ENCODE measurements at places on chromosomes 12 and 14. TPM values are rescaled to one million over a fixed set of nuclear protein-coding genes. Genes with fewer than 3 reads are reported as not detected.

CIROP gene
- not detected for total RNA-seq

FERMT2 gene
- total RNA-seq: 17.3 TPM

TIMELESS gene
- total RNA-seq: 23.6 TPM

L2HGDH gene
- total RNA-seq: 8.4 TPM

CLEC4D gene
- not detected for total RNA-seq

TOMM20L gene
- total RNA-seq: not detected

METTL1 gene
- total RNA-seq: 11.6 TPM

Data from hair follicular keratinocyte (primary cell).